ENCODE measurements at places on chromosomes 11 and 22.

DNA sequence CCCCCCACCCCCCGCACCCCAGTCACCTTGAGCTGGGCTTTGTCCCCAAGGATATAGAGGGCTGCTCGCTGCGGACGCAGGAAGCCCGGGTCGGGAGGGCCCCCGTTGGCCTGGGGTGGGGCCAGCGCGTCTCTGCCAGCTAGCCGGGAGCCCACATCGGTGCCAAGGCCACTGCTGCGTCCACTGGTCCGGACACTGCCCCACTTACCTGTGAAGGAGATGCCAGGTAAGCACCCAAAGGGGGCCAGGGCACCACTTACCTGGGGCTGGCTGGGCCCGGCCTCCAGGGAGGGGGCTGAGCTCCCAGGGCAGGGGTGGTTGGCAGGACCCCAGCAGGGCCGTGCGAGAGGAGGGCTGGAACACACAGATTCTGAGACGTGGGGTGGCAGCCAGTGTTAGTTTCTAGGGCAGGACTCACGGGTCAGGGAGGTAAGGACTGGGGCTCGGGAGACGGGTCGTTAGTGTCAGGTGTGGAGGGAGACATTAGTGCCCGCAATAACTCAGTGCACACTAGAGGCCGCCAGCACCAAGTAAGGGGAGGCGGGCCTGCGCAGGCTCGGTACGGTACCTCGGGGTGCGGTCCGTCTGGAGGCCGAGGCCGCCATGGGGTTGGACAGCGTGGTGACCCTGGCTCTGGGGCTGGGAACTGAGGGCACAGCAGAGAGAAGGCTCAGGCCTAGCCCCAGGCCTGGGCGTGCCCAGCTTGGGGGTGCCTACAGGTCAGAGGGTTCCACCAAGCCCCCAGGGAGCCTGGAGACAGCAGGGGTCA is 18.2 kb downstream of the SBF1 start:
- DNase-seq, result no peak

- DNase-seq, result no peak
Observed at GRCh38 chr11:88119561-88119960, 55.7 kb downstream of the RAB38 start.

DNA sequence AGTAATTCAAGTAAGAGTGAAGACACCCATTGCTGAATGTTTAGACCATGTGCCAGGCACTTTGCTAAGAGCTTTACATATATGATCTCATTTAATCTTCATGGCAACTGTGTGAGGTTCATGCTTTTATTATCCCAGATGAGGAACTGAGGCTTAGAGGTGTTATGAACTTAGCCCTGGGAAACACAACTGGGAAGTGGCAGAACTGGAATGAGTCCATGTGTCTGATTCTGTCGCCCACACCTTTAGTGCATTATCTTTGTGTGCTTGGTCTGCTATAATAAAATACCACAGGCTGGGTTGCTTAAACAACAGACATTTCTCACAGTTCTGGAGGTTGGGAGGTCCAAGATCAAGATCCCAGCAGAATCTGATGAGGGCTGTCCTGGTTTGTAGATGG is 108.7 kb upstream of the PLET1 start:
- DNase-seq, result no peak

DNA sequence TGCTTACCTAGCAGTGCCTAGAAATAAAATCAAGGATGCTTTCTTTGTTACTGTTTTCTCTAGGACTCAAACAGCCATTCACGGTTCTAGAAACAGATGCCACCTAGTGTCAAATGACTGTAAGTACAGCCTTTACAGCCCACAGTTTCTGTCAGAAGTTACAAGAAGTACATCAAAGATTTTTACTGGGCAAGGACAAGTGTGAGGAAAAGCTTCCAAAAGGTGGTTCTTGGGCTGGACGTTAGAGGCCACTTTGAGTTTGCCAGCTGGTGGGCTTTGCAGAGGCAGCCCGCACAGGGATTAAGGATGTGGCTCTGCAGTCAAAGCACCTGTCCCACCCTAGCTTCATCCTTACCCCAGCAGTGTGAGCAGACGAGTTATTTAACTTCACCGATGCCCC is 6.9 kb downstream of the KMT5B start:
- DNase-seq, result no peak

- DNase-seq, result no peak
Observed at GRCh38 chr22:49111085-49111484, 716.6 kb downstream of the BRD1 start.

- no peak for DNase-seq
Observed at GRCh38 chr11:117668321-117668751, 128.7 kb downstream of the DSCAML1 start.

- DNase-seq, result no peak
Observed at GRCh38 chr11:102981324-102981910, 25.9 kb upstream of the MMP13 start.

DNA sequence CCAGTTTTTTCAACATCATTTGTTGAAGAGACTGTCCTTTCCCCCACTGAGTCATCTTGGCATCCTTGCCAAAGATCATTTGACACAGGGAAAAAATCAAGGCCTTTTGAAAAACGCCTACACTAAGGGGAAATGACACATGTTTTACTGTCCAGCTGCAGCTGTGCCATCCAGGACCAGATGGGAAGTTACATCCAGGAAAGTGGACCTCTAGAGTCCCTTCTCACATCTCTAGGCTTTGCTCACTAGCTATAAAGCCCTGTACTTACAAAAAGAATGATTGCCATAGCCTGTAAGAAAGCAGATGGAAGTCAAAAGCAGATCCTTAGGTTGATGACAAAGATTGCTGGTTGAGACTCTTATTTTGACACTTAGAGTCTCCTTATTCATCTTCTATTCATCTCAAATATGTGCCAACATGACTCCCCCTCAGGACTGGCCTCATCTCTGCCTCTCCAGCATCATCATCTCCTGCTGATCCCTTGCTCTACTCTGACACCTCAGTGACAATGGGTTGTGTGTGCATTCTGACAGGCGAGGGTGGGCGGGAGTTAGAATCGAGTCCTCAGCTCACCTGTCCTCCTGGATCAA is 22.8 kb downstream of the OSBP2 start:
- no peak for DNase-seq

DNA sequence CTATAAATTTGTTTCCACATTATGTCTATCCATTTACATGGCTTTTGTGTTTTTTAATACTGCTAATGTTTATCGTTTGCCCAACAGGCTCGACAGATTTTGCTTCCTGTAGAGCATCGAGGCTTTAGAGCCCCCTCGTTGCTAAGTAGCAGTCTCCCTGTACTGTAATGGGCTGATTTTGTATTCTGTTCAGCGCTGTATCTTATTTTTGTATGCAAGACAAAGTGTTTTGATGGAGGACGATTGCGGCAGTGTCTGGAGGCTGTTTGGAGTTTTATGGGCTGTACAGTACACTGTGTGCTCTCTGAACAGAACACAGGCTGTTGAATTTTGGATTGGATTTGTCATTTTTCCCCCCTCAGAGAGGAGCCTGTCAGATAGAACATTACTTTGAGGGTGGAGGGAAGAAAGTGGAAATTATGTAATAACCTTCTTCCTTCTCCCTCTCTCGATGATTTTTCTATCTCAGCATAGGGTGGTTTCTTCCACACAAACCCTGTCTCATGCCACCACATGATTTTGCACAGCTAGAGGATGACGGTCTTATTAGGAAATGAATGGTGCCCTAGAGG is 104.4 kb downstream of the ZBTB16 start:
- no peak for DNase-seq

- no peak for DNase-seq
Observed at GRCh38 chr22:46457502-46458488, 79.6 kb downstream of the CELSR1 start.

DNA sequence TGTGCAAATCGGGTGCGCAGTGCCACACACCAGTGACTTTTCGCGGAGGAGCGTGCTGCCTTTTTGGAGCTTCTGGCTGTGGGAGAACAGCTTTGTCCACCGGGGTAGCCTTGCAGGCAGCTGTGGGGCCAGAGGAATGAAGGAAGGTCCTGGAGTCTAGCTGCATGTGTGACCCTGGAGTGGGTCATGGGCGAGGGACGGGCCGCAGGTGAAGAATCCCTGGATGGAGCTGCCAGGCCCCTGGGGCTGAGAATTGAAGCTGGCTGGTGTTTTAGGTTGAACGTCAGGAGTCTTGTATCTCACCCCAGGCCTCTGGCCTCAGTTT is 8.6 kb downstream of the CCND1 start:
- no peak for DNase-seq

GRCh38 chr22:20216863-20217499 is 51.1 kb downstream of the RTN4R start:
- no peak for DNase-seq

GRCh38 chr11:92628401-92629292 is 340.8 kb upstream of the MTNR1B start:
- DNase-seq, result no peak

DNA sequence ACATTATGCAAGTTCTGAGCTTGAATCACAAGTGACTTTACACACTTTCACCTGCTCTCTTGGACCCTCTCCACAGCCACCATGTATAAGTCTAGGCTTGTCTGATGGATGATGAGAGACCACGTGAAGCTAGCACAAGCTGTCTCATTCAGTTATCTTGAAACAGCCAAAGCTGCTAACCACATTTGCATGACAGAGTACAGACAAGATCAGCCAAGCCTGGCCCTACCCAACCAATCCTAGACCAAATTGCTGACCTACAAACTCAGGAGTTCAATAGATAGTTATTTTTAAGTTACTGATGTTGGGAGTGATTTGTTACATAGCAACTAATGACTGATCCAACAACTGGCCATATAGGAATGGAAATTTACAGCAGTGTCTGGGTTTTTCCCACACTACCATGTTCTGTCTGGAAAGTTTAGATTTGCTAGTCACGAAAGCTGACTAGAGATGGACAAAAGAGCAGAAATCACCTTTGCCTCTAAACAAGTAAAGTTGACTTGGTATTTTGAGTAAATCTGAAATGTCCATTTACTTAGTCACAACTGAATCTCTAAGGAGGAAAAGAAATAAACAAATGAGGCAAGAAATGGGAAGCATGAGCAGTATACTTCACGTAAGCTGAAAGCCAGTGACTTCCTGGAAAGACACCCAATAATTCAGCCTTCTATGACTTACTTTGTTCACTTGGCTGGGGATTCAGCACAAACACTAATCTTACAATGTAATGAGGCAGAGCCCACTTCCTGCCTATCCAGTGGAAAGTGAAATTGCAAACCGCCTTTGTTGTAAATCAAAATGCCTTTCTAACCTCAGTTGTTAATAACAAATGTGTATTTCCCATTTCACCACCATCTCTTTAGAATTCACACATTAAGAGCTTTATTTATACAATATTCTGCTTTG is 101.7 kb downstream of the FAM181B start:
- DNase-seq, result no peak

DNA sequence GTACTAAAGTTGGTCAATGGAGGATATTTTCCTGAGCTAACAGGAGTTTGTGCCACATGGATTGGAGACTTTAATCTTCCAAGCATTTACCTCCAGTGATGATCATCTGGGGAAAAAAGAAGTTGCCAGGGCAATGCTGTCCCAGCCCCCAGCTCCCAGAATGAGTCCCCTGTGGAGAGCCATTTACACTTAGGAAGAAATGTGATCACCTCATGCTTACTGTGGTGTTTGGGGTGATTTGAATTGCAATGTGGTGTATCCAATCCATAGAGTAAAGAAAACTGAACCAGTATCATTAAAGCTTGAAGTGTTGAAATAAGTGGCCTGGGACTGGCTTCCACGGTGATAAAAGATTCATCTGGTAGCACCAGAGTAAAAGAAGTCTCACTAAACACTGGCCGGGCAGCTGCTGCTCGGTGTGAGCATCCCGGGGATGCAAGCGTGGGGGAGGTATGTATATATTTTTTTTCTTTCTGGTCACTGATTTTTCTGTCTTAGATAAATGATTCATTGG is 117.2 kb upstream of the NTM start:
- no peak for DNase-seq

GRCh38 chr11:126172596-126173038 is 38.8 kb downstream of the RPUSD4 start:
- no peak for DNase-seq

- DNase-seq, result no peak
Observed at GRCh38 chr22:32802237-32802765, 796 bp downstream of the TIMP3 start.

GRCh38 chr11:13269775-13270174 is 7.8 kb upstream of the BMAL1 start:
- no peak for DNase-seq

- DNase-seq, result no peak
Observed at GRCh38 chr11:66967670-66968425, 7.3 kb upstream of the C11orf86 start.

- no peak for DNase-seq
Observed at GRCh38 chr11:58616594-58616993, 5.9 kb upstream of the CNTF start.

DNA sequence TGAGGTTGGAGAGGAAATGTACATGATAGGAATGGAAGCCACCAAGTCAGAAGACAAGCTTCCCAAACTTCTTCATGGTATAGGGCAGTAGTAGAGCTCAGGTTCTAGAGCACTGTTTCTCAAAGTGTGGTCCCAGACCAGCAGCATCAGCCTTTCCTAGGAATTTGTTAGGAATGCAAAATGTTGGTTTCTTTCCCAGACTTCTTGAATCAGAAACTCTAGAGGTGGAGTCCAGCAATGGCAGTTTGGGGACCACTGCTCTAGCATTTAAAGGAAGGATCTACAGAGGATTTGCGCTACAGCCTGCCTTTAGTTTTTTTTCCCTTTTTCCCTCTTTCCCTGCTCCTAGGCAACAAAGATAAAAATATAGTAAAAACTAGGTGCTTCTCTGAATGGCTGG is 17.0 kb upstream of the MMP12 start:
- DNase-seq, result no peak

DNA sequence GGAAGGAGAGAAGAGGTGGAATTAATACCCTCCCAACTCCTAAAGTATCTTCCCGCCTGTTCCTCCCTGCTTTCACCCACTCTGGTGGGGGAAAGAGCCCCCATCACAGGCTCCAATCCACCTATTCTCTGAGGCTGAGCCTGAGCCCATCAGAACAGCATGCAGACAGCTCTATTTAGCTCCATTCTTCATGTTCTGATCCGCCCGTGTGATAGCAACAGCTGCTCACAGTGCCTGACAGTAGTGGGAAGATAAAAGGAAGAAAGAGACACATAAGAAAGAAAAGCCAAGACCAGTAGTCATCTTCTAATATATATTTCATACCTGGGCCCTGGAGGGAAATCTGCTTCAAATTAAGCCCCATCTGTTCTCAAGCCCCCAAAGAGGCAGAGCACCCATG is 80.3 kb upstream of the AKIP1 start:
- no peak for DNase-seq

DNA sequence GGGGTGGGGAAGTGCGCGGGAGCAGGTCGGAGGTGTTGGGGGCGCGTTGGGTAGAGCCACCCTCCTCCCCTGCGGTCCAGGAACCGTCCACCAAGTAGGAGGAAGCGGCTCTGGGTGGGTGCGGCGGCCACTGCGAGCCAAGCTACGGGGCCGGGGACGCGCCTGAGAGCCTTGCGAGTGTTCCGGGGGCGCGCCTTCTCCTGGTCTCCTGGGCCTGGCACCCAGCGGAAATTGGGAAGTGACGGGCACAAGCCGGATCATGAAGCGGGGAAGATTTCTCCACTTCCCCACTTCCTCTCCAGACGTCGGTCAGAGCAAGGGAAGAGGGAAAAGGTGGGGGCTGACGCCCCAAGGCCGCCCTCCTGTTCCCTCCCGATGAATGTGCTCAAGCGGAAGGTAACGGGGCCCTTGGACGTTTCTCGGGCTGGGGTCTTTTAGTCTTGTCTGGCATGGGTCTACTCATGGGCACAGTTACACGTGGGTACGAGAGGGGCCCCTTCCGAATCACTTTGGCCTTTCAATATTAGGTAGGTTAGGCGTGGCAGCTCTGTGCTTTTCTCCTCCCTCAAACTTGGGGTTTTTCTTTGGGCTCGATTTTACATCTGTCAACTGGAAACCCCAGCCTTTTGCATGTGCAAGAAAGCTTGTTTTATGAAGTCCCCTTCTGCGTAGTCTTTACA is 865 bp downstream of the RBM14 start:
- DNase-seq, result peak; percentile 4

Measured in stimulated activated CD8-positive, alpha-beta memory T cell treated with anti-CD3 and anti-CD28 coated beads, Interleukin-4, amount 100 ng/mL, for 24 hours (primary cell).